Kidney epithelial cell (primary cell): ENCODE measurements at places on chromosomes 6 and 20. TPM values are rescaled to one million over a fixed set of nuclear protein-coding genes. Genes with fewer than 3 reads are reported as not detected.
A peak's percentile ranks its signal among the peaks of the same experiment; 100 is the strongest.

The MUCL3 gene
- total RNA-seq, result not detected in 2 replicates

DNA sequence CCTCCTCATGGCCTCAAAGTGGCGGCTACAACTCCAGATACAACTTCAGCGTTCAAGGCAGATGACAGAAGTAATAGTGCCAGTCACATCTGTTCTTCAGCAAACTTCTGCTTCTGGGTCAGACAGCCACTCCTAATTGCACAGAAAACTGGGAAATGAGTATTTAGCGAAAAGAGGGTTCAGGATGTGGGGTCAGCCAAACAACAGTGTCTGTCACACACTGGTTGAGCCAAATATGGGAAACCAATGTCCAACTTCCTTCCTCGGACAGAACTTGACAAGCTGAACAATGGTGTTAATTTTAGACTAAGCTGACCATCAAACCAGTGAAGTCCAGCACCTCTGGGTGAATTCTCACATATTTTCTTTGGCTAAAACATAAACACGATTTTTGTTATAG, 22.1 kb downstream of the NUDT3 start:
- DNase-seq, result no peak

DNA sequence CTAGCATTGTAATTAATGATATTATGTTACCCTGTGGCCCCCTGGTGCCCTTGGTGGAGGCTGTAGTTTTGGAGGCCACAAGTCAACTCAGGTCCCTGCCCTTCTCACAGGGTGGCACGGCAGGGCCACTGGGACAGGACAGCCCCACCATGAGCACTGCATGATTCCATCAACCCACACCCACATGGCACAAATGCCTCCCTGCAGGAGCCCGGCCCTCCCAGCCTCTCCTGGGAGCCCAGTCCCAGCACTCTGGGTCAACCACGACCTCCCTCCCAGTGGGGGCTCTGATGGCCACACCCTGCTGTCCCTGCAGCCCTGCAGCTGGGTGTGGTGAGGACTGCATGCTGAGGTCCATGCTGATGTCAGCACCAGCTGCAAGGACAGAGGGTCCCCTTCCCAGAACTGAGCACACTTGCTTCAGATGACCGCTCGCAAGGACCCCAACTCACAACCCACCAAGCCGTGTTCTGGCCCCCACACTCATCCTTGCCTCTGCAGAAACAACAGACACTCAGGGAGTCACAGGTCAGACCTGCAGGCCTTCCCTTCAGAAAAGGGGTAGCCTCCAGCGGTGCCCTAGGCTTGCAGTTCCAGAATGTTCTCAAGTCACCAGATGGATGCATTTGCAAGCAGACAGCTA, 15.7 kb upstream of the CST7 start:
- no peak for DNase-seq

DNA sequence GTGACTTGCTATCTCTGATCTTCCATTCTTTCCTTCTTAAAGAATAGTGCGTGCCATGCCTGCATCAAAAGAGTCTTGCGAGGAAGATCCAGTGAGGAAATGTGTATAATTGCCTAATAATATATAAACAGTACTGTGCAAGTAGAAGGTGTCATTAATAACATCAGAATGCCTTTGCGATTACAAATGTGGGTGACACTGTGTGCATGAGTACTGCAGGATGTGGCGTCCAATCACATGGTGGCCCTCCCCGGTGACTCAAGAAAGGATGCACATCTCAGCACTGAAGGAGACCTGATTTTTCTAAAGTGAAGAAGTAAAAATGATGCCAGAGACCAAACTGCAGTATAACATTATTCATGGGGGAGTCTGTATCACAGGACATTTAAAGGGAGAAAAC, 107.5 kb upstream of the EDN1 start:
- DNase-seq, result peak; percentile 2

- DNase-seq, result no peak
These were observed 8.3 kb upstream of the TIAM2 start for GRCh38 chr6:154986787-154987235.

DNA sequence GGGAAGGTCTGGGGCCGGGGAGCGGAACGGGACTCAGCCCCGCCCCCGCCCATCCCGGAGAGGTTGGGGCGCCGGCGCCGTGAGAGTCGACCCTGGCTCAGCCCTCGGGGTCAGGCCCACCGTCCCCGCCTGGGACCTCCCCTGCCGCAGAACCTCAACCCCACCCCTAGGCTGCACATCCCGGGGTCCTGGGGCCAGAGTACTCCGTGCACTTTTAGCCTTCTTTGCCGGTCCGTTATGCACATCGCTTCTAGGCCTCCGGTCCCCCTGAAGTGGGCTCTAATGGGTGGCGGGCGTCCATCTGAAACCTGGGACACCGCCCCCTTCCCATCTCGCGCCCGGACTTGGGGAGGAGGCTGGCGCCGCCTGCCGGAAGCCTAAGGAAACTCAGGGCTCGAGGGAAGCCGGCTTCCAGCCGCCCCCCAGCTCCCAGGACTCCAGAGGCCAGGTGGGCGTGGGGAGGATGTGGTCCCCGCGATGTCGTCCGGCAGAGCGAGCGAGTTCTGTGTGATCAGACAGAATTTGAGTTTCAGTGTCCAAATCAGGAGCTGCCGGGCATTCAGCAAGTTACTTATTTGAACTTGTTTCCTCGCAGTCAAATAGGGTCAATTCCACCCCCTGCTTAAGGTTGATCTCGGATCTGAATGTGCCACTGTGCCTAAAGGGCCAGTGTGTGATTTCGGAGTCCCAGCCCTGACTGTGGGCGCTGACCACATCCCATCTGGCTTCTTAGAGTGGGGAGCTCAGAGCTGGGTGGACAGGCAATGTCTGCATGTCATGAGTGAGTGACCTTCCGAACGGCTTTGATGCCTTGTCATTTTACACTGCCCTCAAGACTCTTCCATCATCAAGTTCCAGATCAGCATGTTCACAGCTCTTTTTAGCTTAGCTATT, 47.6 kb downstream of the CPXM1 start:
- no peak for DNase-seq

The C20orf96 gene
- 8.0 and 8.1 TPM in 2 replicates for total RNA-seq

DNA sequence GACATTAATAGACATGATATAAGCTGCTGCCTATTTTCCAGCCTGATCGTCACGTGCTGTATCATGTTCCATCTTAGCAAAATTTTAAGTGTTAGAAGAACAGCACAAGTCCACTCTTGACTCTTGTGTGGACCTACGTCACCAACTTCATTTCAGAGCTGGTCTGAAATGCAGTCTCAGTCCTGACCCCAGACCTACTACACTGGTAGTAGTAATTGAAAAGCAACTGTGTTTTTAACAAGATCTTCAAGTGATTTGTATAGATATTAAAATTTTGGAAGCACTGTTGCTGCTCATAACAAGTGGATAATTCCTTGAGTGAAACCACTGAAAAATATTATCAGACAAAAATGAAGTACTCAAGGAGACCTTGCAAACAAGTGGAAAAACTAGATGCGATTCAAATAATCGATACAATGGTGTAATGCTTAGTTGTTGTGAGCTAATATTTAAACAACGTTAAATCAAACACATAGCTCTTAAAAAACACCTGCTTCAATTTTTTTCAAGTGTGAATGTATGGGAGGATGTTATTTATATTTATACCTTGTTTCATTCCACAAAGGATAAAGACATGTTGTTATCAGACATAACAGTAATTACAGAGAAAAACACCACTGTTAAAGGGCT, 110.9 kb upstream of the JAG1 start:
- DNase-seq, result no peak

DNA sequence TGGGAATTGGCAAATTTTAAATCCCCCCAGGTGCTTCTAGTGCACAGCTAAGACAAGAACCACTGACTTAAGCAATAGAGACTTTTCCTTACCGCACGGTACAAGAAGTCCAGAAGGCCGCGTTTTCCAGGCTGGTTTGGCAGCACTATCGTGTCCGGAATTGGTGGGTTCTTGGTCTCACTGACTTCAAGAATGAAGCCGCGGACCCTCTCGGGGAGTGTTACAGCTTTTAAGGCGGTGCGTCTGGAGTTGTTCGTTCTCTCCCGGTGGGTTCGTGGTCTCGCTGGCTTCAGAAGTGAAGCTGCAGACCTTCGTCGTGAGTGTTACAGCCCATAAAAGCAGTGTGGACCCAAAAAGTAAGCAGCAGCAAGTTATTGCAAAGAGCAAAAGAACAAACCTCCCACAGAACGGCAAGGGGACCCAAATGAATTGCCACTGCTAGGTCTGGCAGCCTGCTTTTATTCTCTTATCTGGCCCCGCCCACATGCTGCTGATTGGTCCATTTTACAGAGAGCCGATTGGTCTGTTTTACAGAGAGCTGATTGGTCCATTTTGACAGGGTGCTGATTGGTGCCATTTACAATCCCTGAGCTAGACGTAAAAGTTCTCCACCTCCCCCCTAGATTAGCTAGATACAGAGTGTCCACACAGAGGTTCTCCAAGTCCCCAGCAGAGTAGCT, 264.5 kb downstream of the PREX1 start:
- no peak for DNase-seq

DNA sequence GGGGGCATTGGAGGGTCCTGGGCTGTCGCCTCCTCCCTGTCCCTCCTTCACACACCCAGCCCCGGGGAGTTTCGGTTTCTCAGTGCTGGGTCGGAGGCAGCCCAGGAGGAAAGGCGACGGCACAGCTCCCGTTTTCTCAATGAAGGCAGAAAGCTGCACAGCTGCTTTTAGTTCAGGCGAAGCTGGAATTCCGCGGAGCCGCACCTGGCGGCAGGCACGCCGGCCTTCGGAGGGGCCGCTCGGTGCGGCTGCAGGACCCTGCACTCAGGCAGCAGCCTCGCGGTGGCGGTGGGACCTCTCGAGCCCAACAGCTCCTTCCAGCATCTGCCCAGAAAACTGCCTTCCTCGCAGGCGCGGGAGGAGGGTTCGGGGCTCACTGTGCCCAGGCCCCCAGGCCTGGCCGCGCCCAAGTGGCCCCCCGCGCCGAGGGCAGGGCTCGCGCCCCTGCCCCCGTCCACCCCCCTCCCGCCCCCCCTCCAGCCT, 4.6 kb downstream of the FOXQ1 start:
- DNase-seq, result no peak

GRCh38 chr20:3890398-3890751, 1.2 kb downstream of the PANK2 start:
- no peak for DNase-seq

DNA sequence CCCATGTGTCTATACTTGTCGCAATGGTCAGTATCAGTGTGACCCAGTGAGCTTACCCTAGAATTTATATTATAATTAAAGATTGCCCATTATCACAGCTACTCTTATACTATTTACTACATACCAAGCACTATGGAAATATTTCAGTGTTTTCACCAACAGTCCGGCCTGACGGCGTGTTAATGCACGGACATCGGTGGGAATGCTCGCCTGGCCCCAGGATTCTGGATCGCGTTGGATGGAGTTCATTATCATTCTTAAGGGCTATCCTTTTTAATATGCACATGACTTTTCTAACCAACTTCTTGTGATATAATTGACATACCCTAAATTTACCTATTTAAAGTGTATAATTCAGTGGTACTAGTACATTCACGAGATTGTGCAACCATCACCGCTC, 51.8 kb upstream of the AFDN start:
- no peak for DNase-seq

DNA sequence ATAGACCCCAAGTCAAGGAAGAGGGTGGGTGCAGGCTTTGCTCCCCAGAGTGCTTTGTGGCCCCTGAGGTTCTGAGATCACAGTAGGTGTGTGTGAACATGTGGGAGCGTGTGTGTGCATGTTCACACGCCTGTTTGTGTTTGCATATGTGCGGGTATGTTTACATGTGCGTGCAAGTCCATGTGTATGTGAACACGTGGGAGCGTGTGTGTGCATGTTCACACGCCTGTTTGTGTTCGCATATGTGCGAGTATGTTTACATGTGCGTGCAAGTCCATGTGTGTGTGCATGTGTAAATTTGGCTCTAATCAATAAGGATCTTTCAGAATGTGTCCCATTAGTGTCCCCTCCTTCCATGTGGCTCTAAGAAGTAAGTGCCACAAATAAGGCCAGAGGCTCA, 41.4 kb upstream of the PCMTD2 start:
- DNase-seq, result no peak

DNA sequence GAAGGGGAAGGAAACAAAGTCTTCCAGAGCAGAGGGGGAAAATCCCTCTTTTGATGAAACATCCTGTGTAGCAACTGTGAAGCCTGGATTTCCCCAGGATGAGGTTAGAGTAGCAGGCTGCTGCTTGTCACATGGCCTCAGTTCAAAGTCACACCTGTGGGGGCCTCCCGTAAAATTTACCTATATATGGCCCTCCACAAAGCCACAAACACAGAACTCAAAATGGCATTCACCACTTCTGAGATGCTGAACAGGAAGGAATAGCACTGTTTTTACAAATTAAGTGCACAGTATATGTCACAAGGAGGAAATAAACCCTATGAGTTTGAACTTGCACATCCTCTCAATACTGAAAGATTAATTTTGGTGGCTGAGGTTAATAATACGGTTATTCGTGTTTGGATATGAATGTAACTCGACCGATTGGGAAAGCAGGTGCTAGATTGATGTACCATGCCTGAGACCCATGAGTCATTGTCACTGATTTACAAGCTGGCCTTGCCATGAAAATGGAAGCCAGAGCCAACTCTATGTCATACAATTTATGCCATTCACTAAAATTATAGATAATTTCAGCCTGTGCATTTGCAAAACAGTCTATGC, 70.6 kb downstream of the SGK1 start:
- no peak for DNase-seq

- no peak for DNase-seq
These were observed 35.0 kb downstream of the E2F3 start for GRCh38 chr6:20436719-20437118.

- no peak for DNase-seq
These were observed 280.5 kb downstream of the SYNE1 start for GRCh38 chr6:152356662-152357061.

The PRR18 gene
- 0.13 and 0.55 TPM in 2 replicates for total RNA-seq

DNA sequence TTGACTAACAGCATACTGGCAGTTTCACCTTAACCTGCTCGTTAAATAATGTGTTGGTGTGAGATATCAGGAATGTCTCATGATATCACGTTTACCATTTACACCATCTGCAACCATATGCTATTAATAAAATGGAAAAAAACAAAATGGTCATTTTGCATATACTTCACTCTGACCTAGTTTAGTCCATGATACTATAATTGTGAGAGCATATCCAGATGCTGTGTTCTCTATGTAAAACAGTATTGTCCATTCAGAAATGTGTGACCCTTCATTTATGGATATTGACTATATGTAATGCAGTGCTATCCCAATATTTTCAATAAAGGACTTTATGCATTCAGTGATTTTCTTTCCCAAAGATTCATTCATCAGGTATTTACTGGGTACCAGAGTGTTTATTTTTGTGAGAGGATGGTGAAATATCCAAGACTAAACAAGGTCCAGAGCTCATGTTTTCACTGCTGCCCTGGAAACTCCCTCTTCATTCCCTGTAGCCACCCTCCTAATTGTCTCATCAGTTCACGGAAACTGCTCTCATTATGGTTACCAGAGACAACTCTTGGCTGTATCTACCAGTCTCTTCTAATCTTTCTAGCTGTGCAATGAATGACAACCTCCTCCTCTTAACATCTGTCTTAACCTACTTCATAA, 25.7 kb upstream of the HINT3 start:
- DNase-seq, result no peak

GRCh38 chr6:4809999-4810918, 34.1 kb downstream of the CDYL start:
- peak; percentile 29 for DNase-seq

The MDFI gene
- total RNA-seq, result 84.6 and 99.6 TPM in 2 replicates

GRCh38 chr20:25076731-25077609, 5.0 kb downstream of the VSX1 start:
- no peak for DNase-seq

- DNase-seq, result no peak
These were observed 30.4 kb downstream of the SRSF3 start for GRCh38 chr6:36624461-36625157.

The NOTCH4 gene
- total RNA-seq, result 2.4 and 2.9 TPM in 2 replicates

- no peak for DNase-seq
These were observed 622.8 kb upstream of the EPHA7 start for GRCh38 chr6:94041945-94042709.

GRCh38 chr6:106688177-106688951, 59.0 kb downstream of the QRSL1 start:
- DNase-seq, result no peak

The EHMT2 gene
- 55.7 and 59.3 TPM in 2 replicates for total RNA-seq
